CD8-positive, alpha-beta T cell (primary cell): ENCODE measurements at places on chromosomes 4 and X. TPM values are rescaled to one million over a fixed set of nuclear protein-coding genes. Genes with fewer than 3 reads are reported as not detected.

The CDKN2AIP gene
- 51.2 TPM for total RNA-seq

The GALNTL6 gene
- not detected for total RNA-seq

The PCDH18 gene
- not detected for total RNA-seq

The TRPC3 gene
- not detected for total RNA-seq

The HOPX gene
- 10.0 TPM for total RNA-seq

The PLAC1 gene
- not detected for total RNA-seq

- no peak for DNase-seq
Observed at GRCh38 chr4:67764183-67764582, 10.0 kb upstream of the GNRHR start.

DNA sequence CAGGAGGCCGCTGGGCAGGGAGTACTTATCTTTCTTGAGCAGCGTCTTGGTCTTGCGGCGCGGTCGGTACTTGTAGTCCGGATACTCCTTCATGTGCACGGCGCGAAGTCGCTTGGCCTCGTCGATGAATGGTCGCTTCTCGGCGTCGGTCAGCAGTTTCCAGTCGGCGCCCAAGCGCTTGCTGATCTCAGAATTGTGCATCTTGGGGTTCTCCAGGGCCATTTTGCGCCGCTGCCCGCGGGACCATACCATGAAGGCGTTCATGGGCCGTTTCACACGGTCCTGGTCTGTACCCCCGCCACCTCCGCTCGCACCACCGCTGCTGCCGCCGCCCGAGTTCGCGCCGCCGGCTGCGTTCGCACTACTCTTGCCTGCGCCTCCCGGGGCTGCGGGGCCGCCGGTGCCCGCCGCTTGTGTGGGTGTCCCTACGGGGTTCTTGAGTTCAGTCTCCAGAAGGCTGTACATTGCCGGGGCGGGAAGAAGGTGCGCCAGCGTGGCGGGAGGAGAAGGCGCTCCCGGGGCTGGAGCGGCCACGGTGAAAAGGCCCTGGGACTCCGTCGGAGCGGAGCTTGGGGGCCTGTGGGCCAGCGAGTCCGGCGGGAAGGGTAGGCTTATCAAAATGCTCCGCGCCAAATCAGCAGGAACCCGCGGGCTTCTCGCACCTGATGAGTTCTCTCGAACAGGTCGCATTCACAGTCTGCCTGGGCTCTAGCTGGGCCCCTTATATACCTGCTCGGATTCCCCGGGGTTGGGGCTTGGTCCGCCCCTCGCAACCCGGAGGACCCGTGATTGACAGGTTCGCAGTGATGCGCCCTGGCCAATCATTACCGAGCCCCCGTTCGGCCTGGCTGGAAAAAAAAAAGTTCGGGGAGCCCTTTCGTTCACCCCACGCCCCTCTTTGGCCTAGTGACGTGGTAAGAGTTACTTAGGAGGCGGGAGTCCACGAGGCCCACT is at the start of gene SOX3:
SOX3 (minus strand) TSS at position 699 of the 954 bp plus-strand sequence; CDS start at position 690, 9 bp downstream.
- no peak for DNase-seq

DNA sequence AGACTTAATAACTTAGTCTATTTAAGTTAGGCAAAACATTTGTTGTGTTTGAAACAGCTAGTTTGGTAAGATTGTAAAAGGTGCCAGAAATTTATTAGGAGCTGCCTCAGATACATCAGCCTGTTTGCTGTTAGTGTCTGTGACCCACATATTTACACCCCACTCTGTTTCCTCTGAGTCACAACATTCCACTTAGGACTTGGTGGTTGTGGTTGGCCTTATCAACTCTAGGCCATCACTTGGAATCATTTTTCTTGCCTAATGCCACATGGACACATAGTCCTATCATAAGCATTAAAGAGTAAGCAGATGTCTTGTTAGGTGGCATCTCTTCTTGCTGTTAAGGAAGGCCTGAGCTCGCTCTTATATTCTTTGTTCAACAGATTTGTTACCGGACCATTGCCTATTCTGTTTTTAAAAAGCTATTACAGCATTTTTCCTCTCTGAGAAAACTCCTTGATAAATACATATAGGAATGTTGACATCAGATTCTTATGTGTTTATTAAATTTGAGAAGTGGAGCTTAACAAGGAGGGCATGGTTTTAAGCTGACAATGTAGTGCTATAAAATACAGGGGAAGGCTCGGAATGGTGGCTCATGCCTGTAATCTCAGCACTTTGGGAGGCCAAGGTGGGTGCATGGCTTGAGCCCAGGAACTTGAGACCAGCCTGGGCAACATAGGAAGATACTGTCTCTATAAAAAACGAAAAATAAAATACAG is 51.2 kb upstream of the PGRMC2 start:
- DNase-seq, result no peak

DNA sequence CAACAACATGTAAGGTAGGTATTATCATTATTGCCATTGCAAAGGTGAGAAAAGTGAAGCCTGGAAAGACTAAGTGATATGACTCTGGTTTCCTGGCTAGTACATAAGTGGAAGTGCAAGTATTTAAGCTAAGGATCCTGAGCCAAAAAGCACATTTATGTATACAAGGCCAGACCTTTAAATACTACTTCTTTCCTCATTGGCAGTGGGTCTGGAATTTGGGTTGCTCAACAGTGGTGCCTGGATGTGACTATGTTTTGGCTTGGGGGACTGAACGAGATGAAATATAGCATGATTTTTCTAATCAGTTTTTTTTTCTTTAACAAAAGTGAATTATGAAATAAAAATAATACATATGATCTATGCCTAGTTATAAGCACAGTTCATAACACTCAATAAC is 7.4 kb upstream of the FGF13 start:
- no peak for DNase-seq

DNA sequence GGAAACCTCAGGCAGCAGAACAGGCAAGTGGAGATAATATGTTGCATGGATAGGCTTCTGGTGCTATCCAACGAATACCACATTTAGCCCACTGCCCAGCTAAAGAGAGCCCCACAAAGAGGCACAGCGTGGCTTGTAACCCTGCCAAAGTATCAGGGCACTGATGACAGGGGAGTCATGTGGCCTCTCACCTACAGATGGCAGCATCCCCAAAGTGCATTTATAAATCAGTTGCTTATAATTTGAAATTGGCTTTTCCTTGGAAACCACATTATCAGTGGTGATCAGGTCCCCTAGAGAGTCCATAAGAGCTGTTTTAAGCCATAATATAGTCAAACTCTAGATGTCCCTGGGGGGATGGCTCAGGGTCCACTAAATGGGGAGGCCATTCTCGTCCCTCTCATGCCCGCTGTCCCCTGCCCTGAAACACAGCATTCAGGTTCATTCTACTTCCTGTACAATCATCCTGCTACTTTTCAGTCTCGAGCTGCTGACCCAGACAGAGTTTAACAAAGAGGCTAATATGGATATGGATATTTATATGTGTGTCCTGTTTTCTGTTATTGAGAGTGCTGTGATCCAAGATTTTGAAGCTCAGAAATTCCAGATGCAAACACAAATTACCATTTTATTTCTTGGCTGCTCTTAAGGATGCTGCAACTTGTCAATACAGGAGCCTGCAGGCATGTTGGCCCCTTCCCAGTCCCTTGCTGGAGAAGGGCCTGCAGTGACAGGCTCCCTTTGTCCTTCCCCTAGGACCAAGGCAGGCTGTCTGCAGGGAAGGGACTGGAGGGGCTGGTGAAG is 28.5 kb downstream of the SRPX start:
- DNase-seq, result no peak

- DNase-seq, result no peak
Observed at GRCh38 chrX:105706041-105706440, 116.3 kb upstream of the NRK start.

- no peak for DNase-seq
Observed at GRCh38 chr4:121061861-121062260, 10.5 kb downstream of the NDNF start.

GRCh38 chr4:73505567-73505966 is 24.0 kb downstream of the AFM start:
- DNase-seq, result no peak

- DNase-seq, result no peak
Observed at GRCh38 chr4:85940151-85940550, 419.7 kb downstream of the MAPK10 start.
